Stimulated activated CD8-positive, alpha-beta memory T cell treated with anti-CD3 and anti-CD28 coated beads, Interleukin-2, amount 100 ng/mL, for 48 hours (primary cell): ENCODE measurements at places on chromosomes 4 and X.

DNA sequence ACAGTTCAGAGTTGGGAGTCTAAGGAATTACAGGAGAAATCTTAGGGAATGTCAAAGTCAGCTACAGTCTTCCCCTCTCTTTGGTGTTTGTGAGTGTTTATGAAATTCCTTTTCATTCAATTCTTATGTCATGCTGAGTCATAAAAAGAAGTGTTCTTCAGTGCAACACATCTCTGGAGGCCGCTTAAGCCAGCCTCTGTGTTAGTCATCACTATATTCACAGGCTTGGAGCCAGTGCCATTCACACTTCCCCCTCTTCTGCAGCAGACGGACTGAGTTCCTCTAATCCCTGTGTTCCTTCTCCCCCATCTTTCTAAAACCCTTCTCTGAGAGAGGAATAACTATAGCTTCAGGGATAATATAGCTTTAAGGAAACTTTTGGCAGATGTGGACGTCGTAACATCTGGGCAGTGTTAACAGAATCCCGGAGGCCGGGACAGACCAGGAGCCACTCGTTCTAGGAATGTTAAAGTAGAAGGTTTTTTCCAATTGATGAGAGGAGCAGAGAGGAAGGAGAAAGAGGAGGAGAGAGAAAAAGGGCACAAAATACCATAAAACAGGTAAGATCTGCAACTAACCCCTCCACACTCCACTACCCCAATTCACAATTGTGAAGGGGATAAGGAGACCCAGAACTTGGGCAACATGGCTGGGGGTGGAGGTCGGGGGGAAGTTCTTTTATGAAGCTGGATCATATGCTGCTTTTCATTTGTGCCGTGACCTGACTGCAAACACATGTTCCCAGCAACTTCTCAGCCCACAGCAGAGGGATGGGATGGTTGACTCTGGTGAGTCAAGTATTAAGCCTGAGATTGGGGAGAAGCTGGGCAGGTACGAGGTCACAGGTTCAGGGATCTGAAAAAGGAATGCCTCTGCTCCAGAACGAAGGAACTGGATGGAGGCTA is at the start of gene SRPX2:
Gene SRPX2 (plus strand): TSS at position 244 of the 905 bp plus-strand sequence. CDS start 2,124 bp downstream, outside the sequence.
- no peak for DNase-seq

DNA sequence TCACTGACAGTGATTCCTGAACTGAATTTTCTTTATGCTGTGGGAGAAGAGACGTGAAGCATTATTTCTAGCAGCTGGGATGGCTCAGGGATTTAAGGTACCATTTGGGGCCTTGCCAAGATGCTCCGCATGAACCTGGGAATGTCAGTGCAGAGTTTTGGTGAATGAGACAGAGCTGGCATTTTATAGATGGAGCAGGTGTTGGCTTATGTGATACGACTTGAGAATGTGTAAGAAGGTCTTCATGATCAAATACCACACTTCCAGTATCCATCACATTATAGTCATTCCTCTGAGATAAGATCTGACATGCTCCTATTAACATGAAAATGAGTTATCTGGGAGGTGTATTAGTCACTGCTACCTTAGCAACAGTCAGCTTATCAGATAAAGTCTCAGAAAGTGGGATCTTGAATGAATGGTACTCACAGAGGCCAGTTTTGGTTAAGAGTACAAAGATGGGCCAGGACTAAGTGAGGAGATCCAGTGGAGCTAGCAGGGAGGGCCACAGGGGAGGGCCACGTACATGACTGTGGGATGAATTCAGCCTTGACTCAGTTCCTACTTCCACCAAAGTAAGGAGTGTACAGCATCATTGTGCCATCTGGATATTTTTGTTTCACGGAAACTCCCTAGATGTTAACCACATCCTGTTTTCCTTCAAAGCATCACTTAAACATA is 116.7 kb downstream of the SPCS3 start:
- no peak for DNase-seq

DNA sequence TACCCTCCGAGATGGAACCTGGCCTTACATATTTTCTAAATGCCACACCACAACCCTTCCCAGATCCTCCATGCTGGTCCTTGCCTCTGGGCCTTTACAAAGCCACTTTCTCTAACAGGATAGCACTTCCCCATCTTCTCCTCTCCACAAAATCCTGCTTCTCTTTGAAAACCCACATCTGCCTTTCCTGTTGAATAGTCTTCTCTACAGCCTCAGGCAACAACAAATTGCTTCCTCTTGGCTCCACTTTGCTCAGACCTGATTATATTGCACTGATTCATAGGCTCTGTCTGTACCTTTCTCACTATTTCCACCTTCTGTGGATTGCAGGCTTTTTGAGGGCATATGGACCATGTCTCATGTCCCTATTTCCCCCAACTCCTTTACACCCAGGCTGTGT is 203.7 kb upstream of the MBNL3 start:
- DNase-seq: no peak

DNA sequence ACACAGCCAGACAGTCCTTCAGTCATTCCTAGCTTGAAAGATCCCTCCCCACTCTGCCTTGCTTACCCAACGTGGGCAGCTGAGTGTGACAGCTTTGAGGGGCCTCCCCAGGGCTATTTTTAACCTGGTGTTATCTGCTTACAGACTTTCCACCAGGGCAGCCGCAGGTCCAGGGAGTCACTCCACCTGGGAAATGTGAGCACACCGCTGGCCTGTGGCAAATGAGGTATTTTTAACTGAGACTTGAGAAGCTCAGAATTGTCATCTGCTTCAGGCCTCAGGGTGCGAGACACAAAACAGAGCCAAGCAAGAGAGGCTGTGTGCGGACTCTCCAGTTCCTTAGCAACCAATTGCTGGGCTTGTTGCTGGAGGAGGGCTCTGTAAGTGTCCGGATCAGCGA is 13.0 kb downstream of the CORIN start:
- DNase-seq: no peak

GRCh38 chr4:48907706-48908477 is 1.3 kb upstream of the OCIAD2 start:
- no peak for DNase-seq

DNA sequence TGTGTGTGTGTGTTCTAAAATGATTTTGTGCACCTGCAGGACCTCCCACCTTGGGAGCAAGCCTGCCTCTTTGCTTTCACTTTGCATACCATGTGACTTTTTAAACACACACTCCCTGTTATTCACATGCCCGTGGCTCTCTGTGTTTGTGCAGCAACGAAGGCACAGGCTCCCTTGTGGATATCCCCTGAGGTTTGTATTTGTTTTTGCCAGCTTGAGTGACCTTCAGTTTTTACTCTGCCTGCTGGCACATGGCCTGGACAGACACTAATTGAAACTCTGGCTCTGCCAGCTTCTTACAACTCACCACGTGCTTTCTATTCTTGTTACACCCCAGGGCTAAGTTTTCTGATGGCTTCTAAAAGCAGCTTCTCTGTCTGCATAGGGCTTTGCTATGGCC is 885.8 kb downstream of the SH3BGRL start:
- no peak for DNase-seq

GRCh38 chr4:140044337-140044902 is 109.6 kb downstream of the MAML3 start:
- no peak for DNase-seq

DNA sequence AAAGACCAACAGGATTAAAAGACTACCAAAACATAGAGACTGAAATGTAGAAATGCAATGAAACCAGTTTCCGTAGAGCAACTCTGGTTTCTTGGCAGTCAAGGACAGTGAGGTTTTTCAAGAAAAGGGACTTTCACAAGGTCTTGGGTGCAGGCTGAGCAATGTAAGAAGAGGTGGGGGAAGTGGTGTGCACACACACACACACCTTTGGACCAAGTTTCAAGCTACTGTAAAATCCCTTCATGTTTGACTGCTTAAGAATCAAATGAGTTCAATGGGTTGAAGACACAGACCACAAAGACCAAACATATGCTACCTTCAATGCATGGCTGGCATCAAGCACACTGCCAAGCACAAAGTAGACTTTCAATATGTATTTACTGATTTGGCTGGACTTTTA is 17.8 kb upstream of the MCF2 start:
- DNase-seq: no peak

- DNase-seq: no peak
Measured at GRCh38 chr4:177987896-177988295, 545.7 kb upstream of the AGA start.

DNA sequence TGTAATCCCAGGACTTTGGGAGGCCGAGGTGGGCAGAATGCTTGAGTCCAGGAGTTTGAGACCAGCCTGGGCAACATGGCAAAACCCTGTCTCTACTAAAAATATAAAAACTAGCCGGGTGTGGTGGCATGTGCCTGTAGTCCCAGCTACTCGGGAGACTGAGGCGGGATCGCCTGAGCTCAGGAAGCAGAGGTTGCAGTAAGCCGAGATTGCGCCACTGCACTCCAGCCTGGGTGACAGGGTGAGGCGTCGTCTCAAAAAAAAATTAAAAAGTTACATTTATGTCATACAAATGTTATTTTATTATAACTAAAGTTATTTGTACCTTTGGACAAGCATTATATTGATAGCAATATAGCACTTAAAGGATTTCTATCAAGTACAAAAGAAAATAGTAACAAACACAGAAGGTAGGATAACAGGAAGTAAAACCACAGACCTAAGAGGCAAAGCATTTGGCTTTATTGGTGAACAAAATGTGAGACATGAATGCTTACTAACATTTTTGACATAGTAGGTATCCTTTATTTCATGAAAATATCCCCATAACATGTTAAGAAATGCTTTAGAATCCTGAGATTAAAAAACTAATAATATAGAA is 51.5 kb downstream of the TMEM165 start:
- DNase-seq: no peak

DNA sequence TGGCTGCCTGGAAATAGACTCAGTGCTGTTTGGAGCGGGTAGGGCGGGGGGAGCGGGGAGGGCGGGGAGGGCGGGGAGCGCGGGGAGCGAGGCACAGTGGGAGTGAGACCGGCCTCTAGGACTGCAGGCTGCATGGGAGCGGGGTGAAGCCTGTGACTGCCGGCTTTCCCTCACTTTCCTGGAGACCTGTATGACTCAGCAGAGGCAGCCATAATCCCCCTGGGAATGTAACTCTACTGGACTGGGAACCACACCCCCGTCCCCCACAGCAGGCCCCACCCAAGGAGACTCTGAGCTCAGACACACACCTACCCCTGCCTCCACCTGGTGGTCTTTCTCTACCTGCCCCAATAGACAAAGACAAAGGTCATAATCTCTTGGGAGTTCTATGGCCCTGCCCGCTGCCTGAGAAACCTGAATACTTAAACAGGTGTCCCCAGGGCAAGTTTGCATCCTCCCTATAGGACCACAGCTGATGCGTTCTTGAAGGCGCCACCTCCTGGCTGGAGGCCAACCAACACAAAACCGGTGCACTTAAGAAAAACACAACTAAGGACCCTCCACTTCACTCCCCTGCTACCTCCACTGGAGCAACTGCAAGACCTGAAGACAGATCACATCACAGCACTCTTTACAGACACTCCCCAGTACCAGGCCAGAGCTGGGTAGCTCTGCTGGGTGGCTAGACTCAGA is 18.0 kb downstream of the HDAC8 start:
- no peak for DNase-seq

GRCh38 chrX:131626681-131627296 is 82.9 kb downstream of the OR13H1 start:
- no peak for DNase-seq

GRCh38 chrX:128458888-128459287 is 406.7 kb upstream of the ACTRT1 start:
- no peak for DNase-seq

GRCh38 chrX:71493111-71493613 is 39.7 kb upstream of the OGT start:
- DNase-seq: no peak

GRCh38 chrX:25206778-25207177 is 191.0 kb upstream of the ARX start:
- DNase-seq: no peak

GRCh38 chr4:140816806-140817510 is 60.8 kb upstream of the TBC1D9 start:
- no peak for DNase-seq

DNA sequence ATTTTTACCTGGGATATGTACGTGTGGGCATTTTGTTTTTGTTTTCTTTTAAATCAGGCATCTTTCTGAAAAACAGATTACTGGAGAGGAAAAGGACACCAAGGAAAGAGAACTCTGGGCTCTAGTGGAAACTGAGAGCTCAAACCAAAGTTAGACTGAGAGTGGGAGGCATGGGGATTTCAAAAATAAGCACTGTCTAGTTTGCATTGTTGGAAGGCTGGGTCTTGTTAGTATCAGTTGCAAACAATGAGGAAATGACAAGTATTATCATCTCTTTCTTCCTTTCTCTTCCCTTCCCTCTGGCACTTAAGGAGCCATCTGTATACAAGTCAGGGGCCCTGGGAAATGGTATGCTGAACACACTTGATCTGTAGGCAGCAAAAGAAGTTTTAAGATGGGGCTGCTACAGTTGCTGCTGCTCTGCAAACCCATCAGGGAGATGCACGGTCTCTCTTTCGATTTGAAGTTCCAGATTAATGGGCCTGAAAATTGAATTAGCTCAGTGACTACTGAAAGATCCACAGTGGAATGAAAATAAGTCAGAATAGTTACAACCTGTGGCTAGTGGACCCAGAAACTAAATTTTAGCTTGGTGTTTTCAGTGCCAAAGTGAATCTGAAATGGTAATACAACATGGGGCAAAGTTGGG is 48.0 kb upstream of the GRXCR1 start:
- no peak for DNase-seq

DNA sequence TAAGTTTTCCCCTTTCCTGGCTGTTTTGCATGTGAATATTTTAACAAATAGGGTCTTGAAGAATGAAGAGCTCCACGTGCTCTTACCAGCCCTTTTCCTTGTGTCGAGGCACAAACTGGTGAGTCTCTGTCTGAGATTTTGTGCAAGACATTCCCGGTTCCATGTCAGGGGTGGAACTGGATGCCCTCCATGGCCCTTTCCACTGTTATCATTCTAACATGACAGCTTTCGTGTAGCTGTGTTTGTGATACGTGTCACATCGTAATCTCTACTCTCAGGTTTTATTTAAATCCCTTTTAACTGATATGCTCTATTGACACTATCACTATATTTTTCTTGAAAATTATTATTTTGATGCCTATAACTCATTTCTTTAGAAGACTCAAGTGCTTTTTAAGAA is 130.4 kb downstream of the SORBS2 start:
- DNase-seq: no peak

GRCh38 chr4:184397516-184398163 is 76.7 kb downstream of the IRF2 start:
- no peak for DNase-seq

- no peak for DNase-seq
Measured at GRCh38 chr4:9792381-9792780, 10.9 kb downstream of the DRD5 start.

DNA sequence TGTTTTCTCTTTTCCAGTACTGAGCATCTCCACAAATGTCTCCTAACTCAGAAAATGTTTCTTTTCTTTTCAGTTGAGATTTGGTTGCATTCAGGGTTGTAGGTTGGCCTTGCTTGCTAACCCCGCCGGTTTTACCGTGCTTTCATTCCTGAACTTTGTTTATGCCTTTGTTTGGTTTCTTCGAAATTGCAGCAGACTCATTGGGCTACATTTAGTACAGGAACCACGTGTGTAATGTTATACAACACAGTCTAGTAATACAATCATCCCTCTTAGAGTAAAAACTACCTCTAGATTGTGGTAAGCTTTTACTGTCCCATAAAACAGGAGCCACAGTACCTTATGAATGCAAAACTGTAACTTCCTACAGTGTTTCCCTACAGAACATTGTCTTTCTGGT is 57.9 kb downstream of the CCKAR start:
- no peak for DNase-seq
